ENCODE measurements at places on chromosomes 1 and 21.

DNA sequence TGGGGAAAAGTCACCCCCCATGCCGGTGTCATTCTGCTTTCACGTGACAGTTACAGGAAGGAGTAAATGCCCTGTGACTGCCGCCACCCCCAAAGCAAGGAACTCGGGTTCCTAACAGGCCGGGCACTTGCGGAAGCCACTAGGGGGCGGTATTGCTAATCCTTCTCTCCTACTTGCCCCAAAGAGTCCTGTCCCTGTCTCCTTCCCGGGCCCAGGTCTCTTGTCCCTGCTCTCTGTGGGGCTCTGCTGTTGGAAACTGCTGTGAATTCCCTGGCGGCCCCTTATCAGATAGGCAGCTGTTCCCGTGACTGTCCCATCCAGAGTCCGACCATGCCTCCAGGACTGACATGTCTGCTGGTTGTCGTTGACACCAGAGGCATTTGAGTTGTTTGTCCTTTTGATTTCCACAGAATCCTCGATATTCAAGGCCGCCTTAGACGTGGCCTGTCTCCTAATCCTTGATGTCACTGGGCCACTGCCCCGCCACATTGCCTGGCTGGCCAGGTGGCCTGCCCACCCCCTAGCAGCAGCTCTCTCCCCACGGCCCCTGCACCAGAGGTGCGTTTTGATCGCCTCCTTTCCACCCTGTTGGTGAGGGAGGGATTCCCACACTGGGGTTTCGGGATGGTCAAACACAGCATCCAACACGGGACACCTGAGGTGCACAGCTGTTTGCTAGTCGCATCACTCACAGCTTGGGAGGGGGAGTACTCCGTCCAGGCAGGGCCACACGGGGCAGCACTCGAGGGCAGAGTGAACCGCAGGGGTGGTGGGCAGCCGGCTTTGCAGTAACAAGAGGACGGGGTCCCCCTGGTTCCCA, 37.3 kb downstream of the CHAF1B start:
- peak; percentile 81 for DNase-seq

GRCh38 chr1:11918799-11919519, 7.3 kb downstream of the KIAA2013 start:
- DNase-seq = peak; percentile 79

GRCh38 chr1:234858722-234859121, 248.7 kb upstream of the IRF2BP2 start:
- no peak for DNase-seq

DNA sequence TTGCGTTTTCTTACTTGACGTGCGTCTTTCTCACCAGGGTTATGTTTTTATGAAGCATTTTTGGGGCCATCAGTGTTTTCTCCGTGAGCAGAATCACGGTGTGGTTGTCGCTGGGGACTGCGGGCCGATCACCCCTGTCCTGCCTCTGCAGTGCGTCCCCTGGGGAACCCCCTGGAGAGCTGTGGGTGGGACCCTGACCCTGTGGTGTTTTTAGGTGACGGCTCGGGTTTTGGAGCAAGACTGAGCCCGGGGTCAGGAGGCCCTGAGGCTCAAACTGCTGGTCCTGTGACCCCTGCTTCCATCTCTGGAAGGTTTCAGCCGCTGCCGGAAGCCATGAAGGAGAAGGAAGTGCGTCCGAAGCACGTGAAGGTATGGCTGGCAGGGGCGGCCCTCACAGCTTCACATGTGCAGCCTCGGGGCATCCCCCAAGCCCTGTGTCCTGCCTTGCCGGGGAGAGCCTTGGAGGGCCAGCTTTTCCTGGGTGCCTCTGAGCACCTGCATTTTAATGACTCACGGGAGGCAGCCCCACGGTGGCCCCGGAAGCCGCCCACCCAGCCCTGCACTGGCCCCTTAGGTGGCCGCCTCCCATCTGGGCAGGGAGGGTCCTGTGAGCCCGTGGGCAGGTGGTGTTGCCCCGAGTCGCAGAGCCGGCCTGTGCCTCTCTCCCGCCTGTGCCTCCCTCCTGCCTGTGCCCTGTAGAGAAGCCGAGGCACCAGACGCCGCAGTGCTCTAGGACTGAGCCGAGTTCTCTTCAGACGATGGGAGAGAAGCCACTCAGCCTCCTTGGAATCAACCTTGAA, 36.7 kb upstream of the DIP2A start:
- no peak for DNase-seq

DNA sequence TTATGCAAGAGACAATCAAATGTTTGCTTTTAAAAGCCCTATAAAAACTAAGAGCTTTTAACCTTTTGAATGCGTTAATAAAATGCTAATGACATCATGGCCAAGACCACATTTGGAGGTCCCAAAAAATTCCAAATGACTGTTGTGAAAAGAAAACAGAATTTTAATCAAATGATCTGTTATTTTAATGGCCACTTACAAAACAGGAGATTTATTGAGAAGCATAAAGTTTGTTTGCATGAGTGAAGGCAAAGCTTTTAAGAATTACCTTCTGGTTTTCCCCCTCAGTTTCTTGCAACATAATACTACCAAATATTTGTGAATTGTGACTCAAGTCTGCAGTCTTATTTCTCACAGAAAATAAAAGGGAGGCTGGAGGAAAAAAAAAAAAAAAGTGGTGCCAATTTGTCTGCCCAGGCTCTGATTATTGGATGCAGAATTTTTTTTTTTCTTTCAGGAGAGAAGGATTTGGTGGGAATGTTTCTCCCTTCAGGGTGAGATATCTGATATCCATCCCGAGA, 60.7 kb downstream of the GORAB start:
- no peak for DNase-seq

GRCh38 chr1:107263291-107263915, 122.6 kb downstream of the NTNG1 start:
- no peak for DNase-seq

DNA sequence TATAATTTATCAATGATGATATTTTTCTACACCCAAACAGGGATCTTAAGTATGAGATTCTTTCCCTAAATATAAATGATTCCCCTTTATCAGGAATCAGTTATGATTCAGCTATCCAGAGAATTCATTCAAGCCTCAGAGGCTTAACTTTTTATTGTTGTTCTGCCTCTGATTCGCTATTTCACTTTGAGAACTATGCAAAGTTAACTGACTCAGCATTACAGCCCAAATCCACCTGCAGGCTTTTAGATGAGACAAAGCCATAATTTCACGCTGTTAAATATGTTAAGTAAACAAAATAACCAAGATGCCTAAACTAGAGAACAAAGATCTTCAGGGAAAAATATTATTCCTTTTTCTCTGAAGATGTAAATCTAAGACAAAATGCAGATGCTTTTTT, 8.5 kb downstream of the SCYL3 start:
- no peak for DNase-seq

DNA sequence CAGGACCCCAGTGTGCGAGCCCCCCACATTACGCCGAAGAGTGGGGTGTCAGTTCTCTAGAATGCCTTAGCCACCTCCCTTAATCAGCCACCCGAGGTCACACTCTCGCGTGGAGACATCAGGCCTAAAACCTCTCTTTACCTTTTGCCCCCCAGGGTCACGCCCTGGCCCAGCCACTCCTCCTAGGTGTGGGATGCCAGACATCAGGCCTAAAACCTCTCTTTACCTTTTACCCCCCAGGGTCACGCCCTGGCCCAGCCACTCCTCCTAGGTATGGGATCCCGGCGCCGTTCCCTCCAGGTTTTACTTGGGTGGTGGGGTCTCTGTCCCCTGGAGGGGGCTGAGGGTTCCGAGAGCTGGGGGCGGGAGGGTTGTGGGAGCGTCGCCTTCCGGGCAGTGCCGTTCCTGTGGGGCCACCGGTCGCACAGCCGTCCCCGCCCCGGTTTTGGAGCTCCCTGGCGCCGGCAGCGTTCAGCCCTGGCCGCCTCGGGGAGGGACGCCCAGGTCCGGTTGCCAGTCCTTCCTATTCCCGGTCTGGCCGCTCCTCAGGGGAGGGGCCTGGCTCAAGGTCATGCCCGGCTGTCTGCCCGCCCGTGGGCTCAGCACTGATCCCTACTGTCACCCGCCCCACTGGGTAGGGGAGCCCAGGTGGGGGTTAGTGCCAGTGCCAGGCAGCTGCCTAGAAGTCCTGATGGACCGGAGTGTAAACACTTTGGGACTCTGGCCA, 882 bp downstream of the VPS13D start:
- peak; percentile 15 for DNase-seq

- DNase-seq = no peak
These were observed 398.4 kb downstream of the PRDM2 start for GRCh38 chr1:14098294-14098913.

DNA sequence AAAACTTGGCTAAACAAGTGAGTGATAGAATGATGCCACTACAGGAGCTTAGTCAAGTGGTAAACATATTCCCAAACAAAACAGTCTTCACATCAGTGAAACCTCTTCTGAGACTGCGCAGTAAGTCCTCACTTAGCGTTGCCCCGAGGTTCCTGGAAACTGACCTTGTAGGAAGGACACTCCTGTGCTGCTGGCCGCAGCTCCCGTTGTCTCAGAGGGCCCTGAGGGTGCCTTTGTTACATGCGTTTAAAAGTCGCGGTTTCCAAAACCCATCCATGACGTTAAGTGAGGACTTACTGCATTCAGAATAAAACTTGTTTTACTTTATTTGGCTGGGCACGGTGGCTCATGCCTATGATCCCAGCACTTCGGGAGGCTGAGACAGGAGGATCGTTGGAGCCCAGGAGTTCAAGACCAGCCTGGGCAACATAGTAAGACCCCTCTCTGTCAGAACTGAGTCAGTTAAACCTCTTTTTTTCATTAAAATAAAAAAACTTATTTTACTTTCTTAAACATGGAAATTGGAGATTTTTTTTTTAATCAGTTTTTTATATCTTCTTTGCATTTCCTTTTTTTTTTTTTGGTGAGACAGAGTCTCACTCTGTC, 36.0 kb upstream of the DIP2A start:
- DNase-seq = no peak

DNA sequence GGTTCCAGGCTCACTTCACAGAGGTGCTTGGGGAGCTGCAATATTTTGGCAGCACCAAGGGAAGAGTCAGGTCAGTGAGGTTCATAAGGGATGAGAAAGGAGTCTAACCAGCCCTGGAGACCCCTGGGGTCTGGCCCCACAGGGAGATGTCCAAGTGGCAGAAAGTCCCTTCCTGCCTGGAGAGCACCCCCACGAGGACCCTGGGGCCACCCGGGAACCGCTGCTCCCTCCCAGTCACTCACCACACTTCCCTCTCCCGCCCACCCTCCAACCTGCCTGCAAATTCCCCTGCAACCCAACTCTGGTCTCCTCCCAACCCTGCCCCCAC, 6.5 kb upstream of the ITGB2 start:
- DNase-seq = no peak

GRCh38 chr1:110233861-110234260, 23.7 kb downstream of the KCNC4 start:
- DNase-seq = no peak

Measured in fibroblast of pulmonary artery (primary cell).